Activated T-cell treated with anti-CD3 and anti-CD28 coated beads, Interleukin-2, amount 50 U/mL, for 72 hours (primary cell): ENCODE measurements at places on chromosomes 4 and X.
A peak's percentile ranks its signal among the peaks of the same experiment; 100 is the strongest.

- no peak for DNase-seq
These were observed 41.3 kb upstream of the GLRA3 start for GRCh38 chr4:174870311-174870710.

- DNase-seq, result no peak
These were observed 13.1 kb upstream of the SLC9B1 start for GRCh38 chr4:103032574-103032973.

GRCh38 chr4:121958777-121959176 lies 6.9 kb upstream of the TRPC3 start:
- DNase-seq, result no peak

DNA sequence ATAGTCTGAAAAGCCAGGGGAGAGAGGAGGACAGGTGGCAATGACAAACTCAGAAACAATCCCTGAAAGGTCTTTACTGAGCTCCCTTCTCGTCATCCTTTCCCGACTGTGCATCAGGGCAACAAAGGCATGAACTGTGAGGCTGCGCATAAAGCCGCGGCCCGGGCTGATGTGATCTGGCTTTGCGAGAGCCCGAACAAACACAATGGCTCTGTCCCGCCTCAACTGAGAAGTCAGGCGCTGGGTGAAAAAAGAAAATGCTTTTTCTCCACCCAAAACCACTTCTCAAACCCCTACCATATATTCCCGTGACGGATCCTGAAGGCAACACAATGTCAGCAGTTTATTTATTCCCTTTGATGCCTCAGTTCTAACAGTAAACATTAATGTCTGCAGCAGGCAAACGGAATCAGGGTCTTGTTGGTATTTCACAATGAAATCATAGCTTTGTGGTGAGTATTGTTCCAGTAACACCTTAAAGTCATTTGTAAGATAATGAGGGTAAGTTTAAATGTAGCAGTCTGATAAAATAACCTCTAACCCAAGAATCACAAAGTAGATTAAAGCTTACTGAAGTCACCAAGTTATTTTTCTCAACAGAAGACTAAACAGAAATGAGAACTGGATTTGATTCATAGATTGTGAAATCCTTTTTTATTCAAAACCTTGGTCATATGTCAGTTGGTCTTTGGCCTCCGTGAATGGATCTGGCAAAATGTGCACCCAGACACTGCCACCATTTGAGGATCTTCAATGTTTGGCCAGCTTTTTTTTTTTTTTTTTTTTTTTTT lies 67.4 kb downstream of the APBB2 start:
- no peak for DNase-seq

- no peak for DNase-seq
These were observed 106.4 kb downstream of the DHX15 start for GRCh38 chr4:24477919-24478318.

GRCh38 chrX:106980952-106981626 lies 18.9 kb downstream of the MORC4 start:
- DNase-seq, result no peak

- DNase-seq, result no peak
These were observed 27.8 kb downstream of the CD99L2 start for GRCh38 chrX:150870487-150871340.

DNA sequence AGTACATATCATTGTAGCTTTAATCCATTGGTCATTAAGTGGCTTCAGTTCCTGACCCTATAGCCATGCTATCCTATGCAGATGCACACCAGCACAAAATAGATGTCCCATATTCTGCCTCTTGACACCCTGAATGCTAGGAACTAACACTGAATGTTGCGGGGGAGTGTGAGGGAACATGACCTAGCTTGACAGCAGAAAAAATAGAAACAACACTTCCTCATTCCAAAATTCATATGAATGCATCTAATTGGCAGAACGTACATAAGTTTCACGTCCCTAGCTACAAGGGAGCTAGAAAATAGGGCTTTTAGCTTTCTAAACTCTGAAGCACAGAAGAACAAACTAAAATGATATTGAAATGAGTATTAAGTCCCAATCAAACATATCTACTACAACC lies 14.4 kb upstream of the DCAF8L1 start:
- DNase-seq, result no peak

DNA sequence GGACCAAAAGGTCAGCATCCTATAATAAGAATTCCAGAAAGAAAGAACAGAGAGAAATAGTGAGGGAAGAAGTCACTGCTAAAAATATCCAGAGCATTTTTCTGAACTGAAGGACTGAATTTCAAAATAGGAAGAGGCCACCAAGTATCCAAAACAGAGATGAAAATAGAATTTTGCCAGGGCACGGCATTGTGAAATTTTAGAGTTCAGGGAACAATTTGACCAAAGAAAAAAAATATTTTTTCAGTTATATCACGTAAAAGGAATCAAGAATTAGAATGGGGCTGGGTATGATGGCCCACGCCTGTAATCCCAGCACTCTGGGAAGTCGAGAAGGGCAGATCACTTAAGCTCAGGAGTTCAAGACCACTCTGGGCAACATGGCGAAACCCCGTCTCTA lies 65.4 kb downstream of the FGFBP1 start:
- DNase-seq, result no peak

- no peak for DNase-seq
These were observed 56.9 kb upstream of the TADA2B start for GRCh38 chr4:6986072-6986780.

DNA sequence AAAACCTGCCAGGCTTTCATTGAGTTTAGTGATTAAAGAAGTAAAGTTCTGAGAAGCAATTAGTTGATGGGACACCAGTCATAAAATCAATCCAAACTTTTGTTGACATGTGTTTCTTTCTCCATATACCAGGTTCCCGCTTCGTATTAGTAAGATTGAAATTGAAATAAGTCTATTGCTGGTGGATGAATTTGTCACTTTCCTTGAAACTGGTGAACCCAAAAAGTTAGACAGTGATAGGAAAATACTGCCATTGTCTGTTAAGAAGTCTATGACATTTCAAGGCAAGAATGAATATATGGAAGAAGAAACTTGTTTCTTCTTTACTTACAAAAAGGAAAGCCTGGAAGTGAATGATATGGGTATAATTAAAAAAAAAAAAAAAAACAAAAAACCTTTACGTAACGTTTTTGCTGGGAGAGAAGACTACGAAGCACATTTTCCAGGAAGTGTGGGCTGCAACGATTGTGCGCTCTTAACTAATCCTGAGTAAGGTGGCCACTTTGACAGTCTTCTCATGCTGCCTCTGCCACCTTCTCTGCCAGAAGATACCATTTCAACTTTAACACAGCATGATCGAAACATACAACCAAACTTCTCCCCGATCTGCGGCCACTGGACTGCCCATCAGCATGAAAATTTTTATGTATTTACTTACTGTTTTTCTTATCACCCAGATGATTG lies at the start of gene CD40LG:
CD40LG (plus strand) TSS at position 482 of the 684 bp plus-strand sequence; CDS start at position 573, 91 bp downstream.
- no peak for DNase-seq

- peak; percentile 13 for DNase-seq
These were observed 284.4 kb upstream of the SFRP2 start for GRCh38 chr4:154073107-154073822.

DNA sequence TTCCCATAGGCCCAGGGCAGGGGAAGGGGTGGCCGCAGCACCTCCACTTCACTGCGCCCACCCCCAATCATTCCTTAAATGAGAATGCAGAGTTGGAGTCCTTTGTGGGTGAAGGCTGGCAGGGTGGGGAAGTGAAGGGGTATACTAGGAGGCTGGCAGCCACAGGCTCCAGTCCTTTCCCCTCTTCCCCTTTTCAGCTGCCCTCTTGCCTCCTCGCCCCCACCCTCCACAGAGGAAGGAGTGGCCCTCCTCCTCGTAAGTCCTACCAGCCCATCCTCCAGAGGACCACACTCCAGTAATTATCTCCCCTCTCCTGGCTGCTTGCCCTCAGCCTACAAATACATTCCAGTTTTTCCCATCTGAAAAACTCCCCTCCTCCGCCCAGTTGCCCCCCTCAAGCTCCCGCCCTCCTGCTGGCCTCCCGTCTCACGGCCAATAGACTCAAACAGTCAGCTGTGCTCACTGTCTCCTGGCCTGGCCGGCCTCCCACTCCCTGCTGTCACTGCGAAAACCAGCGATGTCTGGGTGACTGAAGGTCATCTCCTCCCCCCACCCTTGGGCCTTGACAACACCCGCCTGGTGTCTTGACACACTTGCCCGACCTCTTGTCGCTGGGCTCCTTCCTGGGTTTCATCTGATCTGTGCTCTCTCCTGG lies 38.8 kb downstream of the EFNB1 start:
- no peak for DNase-seq

GRCh38 chrX:150348365-150348764 lies 14.8 kb upstream of the MAMLD1 start:
- DNase-seq, result no peak

GRCh38 chrX:26783512-26784225 lies 567.7 kb downstream of the MAGEB5 start:
- DNase-seq, result peak; percentile 4

DNA sequence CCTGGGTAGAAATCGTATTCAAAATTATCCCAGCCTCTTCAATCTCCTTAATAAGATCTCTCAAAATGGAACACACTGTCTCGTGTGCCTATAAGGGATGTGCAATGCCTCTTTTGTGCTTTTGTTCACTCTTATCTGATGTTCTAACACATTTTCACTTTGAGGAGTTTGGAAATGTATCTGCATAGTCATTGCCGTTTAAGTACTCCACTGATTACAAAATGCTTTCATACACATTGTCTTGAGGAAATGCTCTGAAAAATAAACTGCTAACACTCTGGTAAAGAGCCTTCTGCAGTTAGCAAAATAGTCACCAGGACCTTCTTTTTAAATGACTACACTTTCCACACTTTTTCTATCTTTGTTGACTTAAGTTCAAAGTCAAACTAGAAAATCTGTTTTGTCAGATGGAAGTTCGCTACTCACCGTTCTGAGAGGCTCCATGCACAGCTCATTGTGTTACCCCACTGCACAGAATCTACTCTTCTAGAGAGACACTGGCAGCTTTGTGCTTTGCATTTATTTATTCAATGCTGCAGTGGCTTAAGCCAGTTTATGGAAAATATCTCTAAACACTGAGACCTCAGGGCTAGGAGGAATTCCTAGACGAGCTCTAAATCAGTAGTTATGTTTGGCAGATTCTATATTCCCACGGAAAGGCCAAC lies 159.0 kb downstream of the CHIC2 start:
- no peak for DNase-seq

DNA sequence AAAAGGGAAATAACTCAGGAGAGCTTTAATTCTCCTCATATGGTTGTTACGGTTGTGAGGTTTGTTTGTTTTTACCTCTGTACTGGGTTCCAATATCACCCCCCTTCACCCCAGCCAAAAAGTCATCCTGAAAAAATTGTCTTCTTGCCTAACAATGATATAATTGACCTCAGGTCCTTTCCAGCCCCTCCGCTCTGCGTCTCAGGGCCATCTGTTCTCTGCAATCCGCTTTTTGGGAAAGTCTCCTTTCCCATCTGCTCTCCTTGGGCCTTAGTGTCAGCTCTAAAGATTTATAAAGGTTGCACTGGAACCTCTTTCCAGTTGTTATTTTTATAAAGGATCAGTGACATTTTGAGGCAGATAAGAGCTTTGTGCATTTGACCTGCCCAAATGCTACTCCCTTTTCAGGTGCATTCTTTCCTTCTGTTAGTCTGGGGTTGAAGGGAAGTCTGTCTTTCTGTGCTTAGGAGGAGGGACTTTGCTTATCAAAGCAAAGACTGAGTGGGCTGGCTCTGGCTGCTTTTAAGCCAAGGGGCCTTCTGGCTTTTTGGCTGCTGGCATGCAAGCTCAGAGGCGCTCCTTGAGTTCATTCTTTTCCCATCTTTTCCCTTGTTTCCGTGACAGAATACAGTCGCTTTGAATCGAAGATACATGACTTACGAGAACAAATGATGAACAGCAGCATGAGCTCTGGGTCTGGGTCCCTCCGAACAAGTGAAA lies 34.1 kb downstream of the DLG3 start:
- no peak for DNase-seq

DNA sequence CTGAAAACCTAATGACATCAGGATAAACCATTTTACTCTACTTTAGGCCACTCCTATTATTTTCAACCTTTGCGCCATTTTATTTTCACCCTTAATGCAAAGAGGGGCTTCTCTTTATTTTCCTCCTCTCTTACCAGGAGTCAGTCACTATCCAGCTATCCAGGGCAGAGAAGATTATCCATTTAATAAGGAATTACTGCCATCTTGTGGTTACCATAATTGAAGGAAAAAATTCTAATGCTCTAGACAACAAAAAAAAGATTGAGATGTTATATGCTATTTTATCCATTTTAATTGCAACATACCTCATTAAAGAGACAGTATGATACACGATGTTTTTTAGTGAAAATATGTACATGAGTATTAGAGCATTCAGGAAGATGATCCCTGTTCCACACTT lies 514.5 kb upstream of the FAM241A start:
- no peak for DNase-seq

GRCh38 chr4:13829457-13829856 lies 201.9 kb upstream of the BOD1L1 start:
- DNase-seq, result no peak

- DNase-seq, result no peak
These were observed 240.2 kb upstream of the F9 start for GRCh38 chrX:139290310-139290709.

DNA sequence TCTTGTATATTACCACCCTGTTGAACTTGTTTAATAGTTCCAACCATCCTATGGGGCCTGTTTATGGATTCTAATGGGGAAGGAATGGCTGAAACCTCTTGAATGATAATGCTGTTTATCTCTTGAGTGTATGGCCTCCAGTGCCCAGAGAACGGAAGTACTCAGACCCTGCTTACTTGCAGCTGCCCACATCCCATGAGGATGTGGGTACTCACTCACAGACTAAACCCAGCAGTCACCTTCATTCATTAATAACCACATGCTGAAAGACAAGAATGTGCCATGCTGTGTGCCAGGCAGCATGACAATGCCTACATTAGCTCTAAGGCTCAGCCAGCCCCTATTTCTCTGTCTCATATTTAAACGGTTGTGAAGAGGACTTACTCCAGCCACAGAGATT lies 5.9 kb upstream of the ARMCX5 start:
- no peak for DNase-seq

DNA sequence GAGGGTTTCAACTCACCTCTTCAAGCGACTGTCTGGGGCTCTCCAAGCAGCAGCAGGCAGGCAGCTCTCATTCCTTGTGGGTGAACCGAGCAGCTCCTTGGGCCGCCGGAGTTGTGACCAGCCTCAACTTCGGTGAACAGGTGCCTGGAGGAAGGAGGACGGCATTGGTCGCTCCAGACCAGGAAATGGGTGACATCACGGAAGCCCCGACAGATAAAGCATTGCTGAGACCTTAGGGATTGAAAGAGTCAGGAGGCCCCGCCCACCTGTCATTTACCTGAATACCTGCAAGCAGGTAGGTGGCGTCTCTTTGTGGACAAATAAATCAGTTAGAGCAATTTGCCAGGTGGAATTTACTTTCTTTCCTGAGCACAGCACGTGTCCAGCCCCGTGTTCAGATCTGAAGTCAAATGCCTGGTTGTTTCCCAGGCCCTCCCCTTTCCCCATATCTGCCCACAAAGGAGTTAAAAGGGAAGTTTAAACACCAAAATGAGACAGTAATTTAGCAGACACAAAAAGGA lies at the start of gene LNX1:
LNX1 (minus strand) TSS at position 115 of the 521 bp plus-strand sequence. CDS start 17,484 bp downstream, outside the sequence.
- DNase-seq, result no peak
